GM23248 (cell line): ENCODE measurements at places on chromosomes 11 and 22. TPM values are rescaled to one million over a fixed set of nuclear protein-coding genes. Genes with fewer than 3 reads are reported as not detected.
A peak's percentile ranks its signal among the peaks of the same experiment; 100 is the strongest.

GRCh38 chr11:128417607-128418324, 169.6 kb downstream of the ETS1 start:
- DNase-seq, result peak; percentile 93

DNA sequence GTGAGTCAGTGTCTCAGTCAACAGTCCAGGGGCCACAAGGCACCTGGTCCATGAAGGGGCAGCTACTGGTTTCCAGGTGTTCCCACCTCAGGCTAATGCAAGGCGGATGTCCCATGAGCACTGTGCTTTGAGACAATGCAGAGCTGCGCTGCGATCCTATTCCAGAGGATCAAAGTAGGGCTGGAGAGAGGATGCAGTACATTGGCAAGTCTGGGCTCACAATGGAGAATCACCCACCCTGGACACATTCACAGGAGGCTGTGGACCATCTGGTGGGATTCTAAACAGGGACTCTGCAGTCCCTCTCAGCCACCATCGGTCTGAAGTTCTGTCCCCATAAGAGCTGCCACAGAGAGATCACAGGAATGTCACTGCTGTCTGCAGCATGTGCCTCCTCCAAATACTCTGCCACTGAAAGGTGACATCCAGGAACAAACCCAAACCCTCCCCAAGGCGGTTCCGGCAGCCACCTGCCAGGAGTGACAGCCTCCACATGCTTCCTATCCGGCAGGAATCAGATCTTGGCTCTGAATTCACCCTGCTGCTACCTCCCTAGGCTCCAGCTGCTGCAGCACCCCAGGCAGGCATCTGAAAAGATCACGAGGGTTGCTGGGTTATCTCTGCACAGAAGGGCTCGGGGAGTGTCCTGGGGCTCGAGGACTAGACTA, 45.3 kb upstream of the SERPIND1 start:
- DNase-seq, result no peak

DNA sequence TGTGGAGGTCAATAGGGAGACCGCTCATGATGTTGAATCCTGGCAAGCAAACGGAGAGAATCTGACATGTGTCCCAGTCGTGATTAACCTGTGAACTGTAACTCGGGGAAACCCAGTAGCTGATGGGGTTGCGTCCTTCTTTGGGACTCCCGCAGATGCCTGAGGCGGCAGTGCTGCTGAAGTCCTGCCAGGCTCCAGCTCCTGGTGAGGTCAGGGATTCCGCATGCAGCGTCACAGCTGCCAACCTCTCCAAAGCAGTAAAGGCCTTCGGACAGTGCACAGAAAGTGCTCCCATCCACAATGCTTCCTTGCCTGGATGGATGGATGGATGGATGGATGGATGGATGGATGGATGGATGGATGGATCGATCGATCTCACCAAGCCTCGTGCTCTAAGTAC, 13.5 kb downstream of the KCNQ1 start:
- DNase-seq, result no peak

DNA sequence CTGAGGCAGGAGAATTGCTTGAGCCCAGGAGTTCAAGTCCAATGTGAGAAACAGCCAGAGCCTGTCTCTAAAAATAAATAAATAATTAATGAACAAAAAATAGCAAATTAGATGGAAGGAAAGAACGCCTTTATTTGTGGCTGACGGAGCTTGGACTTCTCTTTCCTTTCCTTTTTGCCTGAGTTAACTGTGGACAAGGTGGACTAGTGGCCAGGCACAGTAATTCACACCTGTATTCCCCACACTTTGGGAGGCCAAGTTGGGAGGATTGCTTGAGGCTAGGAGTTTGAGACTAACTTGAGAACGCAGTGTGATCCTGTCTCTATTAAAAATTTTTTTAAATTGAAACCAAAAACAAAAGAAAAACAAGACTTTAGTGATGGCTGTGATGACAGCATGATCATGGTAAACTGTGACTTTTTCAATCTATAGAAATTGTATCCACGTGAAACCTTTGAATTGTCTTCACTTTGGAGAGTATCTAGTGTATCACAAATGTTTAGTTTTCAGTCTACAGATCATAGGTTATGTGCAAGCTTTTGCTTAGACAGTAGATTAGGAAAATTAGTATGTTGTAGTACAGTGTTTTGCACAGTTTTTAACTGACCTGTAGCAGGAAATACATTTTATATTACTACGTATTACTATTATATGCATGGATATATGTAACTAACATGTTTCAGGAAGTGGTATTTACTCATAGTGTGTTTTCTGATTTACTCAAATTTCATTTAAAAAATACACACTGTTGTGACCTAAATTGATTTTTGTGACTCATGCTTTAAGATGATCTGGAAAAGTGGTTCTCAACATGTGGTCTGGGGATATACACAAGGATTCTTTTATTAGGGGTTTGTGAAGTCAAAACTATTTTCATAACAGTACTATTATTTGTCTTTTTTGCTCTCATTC, 42.1 kb downstream of the KDM2A start:
- DNase-seq, result peak; percentile 38

The NPAS4 gene
- not detected in 2 replicates for total RNA-seq

The SHISAL1 gene
- 1.5 and 2.2 TPM in 2 replicates for total RNA-seq

- no peak for DNase-seq
Measured at GRCh38 chr22:47219789-47220188, 457.3 kb downstream of the TBC1D22A start.

DNA sequence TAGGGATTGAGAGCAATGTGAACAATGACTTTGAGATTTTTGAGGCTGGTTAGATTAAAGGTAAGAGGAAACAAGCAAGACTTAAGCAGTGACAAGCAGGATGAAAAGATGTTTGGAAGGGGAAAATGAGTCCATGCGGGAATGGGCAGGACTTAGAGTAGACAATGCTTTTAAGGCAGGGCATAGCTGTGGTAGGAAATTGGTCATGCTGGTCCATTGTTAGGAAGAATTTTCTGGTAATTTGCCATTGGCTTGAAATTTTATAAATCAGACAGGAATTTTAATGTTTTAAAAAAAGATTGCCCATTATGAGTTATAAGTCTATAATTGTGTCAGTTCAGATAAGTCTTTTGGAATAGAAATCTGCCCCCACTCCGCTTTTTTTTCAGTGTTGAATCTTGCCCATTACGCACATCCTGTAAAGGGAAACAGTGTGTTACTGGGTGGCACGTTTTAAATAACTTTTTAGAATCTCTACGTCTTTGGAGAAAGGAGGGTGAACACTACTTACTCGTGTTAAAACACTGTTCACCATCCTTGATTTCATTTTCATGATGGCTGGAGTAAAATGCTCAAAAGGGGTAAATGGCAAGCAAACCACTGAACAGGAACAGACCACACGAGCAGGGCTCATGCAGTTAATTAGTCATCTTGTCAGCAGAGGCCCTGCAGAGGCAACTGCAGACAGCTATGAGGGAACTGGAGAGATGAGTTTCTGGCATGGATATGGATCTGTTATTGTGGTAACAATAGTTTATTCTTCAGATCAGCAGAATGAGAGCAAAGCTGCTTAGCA, 25.0 kb downstream of the SWAP70 start:
- DNase-seq, result peak; percentile 88

GRCh38 chr22:49553518-49554295, 274.0 kb downstream of the BRD1 start:
- DNase-seq, result no peak

GRCh38 chr11:19345848-19346681, 105.3 kb upstream of the E2F8 start:
- peak; percentile 52 for DNase-seq

The MIOX gene
- not detected in 2 replicates for total RNA-seq

The UBQLN3 gene
- total RNA-seq, result not detected in 2 replicates

DNA sequence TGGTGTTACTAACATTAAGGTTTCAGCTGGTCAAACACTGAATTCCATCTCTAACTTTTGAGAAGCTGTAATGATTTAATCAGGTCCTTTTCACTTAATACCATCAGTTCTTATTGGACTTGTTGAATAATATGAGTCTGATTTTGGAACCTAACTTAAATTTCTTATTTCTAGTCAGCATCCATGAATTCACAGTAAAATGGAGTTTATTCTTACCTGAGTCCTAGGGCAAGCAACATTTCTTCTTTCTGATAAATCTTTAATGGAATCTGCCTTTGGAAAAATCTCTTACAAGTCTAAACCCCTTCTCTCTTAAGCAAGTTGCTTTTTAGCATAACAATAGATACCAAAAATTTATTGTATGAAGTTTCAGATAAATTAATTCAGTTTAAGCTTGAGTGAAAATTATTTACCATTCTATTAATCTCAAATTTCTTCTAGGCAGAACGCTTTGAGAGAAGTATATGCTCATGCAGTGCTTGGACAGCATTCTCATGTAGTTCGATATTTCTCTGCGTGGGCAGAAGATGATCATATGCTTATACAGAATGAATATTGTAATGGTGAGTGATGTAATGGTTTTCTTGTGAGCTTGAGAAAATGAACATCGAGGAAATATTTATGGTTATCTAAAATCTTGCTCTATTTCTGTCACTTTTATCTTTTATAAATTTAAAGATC, 3.4 kb downstream of the WEE1 start:
- peak; percentile 58 for DNase-seq

The GLYAT gene
- not detected in 2 replicates for total RNA-seq

The IL17REL gene
- total RNA-seq, result not detected in 2 replicates

- no peak for DNase-seq
Measured at GRCh38 chr11:1207401-1208143, 15.3 kb upstream of the MUC5B start.

- DNase-seq, result no peak
Measured at GRCh38 chr11:102476812-102477211, 24.2 kb upstream of the TMEM123 start.

GRCh38 chr11:80440835-80441234, 1000.0 kb upstream of the TENM4 start:
- no peak for DNase-seq

DNA sequence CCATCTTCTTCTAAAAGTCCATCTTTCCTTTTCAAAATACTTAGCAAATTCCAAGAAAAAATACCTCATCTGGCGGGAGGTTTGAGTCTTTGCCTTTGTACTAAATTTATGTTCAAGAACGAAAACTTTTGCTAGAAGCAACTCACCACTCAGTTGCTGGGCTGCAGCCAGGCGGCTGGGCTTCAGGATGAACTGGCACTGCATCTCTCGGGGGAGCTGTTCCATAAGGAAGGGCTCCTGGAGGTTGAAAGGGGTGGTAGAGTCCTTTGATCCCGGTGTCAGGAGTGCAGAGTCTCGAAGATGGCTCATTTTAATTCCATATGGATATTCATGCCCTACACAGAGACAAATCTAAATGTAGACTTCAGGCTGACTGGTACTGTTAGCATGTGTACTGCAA, 105.8 kb downstream of the ARHGAP20 start:
- DNase-seq, result no peak

GRCh38 chr11:79050786-79051185, 390.0 kb downstream of the TENM4 start:
- no peak for DNase-seq

DNA sequence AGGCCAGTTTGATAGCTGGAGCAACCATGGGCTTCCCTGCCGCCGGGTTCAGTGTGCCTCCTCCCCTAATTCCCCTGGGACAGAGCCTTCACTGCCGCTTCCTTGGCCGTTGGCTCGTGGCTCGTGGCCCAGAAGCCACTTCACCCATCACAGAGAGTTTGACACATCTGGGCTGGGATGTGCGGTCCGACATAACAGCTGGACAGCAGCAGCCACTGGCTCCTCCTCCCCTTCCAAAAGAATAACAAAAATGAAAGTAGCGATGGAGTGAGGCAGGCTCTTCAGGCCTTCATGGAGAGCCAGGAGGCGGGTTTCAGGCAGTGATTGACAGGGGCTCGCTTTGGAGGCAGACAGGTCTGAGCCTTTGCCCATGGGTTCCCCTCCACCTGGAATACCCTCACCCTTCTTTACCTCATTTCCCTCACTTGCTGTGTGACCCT, 8.2 kb downstream of the CREB3L1 start:
- DNase-seq, result peak; percentile 86

The AGBL2 gene
- 0.63 and 2.7 TPM in 2 replicates for total RNA-seq

The TXN2 gene
- 24.0 and 33.1 TPM in 2 replicates for total RNA-seq

GRCh38 chr11:19164230-19164855, 37.4 kb downstream of the CSRP3 start:
- no peak for DNase-seq

GRCh38 chr11:83648610-83649527, 362.7 kb upstream of the CCDC90B start:
- DNase-seq, result peak; percentile 45

- no peak for DNase-seq
Measured at GRCh38 chr22:24481641-24482040, 13.5 kb upstream of the UPB1 start.

DNA sequence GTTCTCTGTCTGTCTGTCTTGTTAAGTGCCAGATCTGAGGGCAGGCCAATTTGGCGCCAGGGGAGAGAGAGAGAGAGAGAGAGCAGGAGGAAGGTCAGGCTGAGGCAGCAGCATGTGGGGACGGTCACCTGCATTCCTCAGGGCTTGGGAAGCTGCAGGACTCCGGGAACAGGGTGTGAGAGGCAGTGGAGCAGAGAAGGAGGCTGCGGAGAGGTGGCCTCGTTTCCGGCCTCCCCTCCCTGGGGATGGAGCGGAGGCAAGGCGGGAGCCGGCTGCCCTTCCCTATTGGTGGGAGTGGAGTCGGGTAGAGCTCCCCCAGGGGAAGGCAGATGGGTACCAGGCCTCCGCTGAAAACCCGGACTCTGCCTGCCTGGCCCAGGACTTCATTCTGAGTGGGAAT, 9.7 kb downstream of the CLMP start:
- DNase-seq, result no peak

The YAP1 gene
- total RNA-seq, result 118 and 136 TPM in 2 replicates

DNA sequence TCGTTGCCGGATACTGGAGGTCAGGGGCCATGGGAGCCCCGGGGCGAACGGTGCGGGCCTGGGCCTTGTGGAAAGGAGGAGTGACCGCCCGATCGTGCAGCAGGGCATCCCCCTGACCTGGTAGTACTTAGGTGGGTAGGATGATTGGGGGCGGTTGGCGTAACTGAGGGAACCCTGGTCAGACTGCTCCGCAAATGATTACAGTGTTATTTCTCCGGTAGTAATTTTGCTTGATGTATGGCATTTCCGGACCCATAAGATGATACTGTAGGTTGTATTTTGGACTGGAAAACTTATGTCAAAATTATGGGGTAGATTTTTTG, 762 bp downstream of the MTMR3 start:
- DNase-seq, result no peak

GRCh38 chr22:49531368-49531791, 296.3 kb downstream of the BRD1 start:
- DNase-seq, result no peak

- no peak for DNase-seq
Measured at GRCh38 chr11:14029440-14029839, 66.9 kb downstream of the SPON1 start.
